ENCODE measurements at places on chromosomes 2 and 18. TPM values are rescaled to one million over a fixed set of nuclear protein-coding genes. Genes with fewer than 3 reads are reported as not detected.

The SERPINB2 gene
- 0.73 TPM for total RNA-seq

The PPP1R1C gene
- 27.5 TPM for total RNA-seq

The SCYGR4 gene
- not detected for total RNA-seq

The CNGA3 gene
- total RNA-seq = not detected

The POTEE gene
- total RNA-seq = not detected

The SNED1 gene
- 9.6 TPM for total RNA-seq

The AMER3 gene
- not detected for total RNA-seq

The TMEFF2 gene
- total RNA-seq = not detected

The TEX44 gene
- total RNA-seq = not detected

GRCh38 chr2:20578266-20578894 is 72.5 kb downstream of the HS1BP3 start:
- no peak for DNase-seq
- peaks cover 56% of the 10 kb centered on the region for H3K4me1 ChIP-seq
- H3K36me3 ChIP-seq = no peaks in the 10 kb centered on the region
- no peak overlapping the region for H3K4me3 ChIP-seq

- no peak overlapping the region for H3K4me3 ChIP-seq
- peaks cover 11% of the 10 kb centered on the region for H3K4me1 ChIP-seq
- no peak for DNase-seq
- H3K36me3 ChIP-seq = no peaks in the 10 kb centered on the region
Observed at GRCh38 chr2:109173311-109174171, 44.5 kb downstream of the SH3RF3 start.

GRCh38 chr2:101821828-101822458 is 124.4 kb downstream of the MAP4K4 start:
- peak; percentile 72 for DNase-seq
- peaks cover 78% of the 10 kb centered on the region for H3K4me1 ChIP-seq
- H3K27me3 ChIP-seq = no peaks in the 10 kb centered on the region
- H3K36me3 ChIP-seq = peaks cover 20% of the 10 kb centered on the region

GRCh38 chr2:19653509-19653908 is 248.3 kb downstream of the TTC32 start:
- no peaks in the 10 kb centered on the region for H3K36me3 ChIP-seq
- H3K4me1 ChIP-seq = peaks cover 22% of the 10 kb centered on the region
- no peaks in the 10 kb centered on the region for H3K27me3 ChIP-seq

DNA sequence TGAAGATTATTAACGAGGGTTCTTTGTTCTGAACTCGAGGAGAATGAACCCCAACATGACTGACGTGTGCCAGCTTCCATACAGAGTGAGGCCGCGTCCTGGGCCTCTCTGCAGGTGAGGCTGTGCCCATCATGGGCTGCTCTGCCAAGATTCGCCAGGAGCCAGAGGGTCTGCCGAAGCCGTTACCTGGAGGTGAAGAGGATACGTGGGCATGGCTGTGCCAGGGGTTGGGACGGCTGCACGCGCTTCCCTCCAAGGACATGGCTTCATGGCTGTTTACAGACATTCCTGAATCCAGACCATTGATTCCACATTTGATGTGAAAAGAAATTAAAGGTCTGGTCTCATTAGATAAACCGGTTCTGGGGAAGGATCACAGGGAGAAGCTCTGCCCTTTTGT is 211.4 kb upstream of the SALL3 start:
- no peak overlapping the region for H3K27ac ChIP-seq
- no peaks in the 10 kb centered on the region for H3K4me1 ChIP-seq
- no peak for DNase-seq

DNA sequence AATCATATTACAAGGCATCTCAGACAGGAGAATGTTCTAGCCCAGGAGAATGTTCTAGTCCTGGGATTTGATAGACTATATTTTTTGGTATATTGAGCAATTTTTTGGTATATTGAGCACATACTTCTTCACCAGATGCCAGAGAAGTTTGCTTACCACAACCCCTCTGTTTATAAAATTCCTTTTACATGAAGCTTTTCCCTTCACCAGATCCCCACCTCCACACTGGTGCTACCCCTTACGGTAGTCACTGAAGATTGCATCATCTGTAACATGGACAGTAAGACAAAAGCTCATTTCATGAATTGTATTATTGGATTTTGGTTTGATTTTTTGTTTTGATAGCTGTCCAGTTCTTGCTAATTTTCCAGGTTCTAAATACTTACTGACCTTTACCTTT is 7.2 kb upstream of the HNMT start:
- no peak for DNase-seq
- H3K4me3 ChIP-seq = no peak overlapping the region
- no peak overlapping the region for H3K27ac ChIP-seq
- H3K4me1 ChIP-seq = peaks cover 7% of the 10 kb centered on the region
- no peaks in the 10 kb centered on the region for H3K36me3 ChIP-seq

Data from PC-9 (cell line).